Activated T-helper 1 cell treated with Interleukin-2 at 50 U/mL for 16 hours (primary cell): ENCODE measurements at places on chromosomes 12 and 14.

DNA sequence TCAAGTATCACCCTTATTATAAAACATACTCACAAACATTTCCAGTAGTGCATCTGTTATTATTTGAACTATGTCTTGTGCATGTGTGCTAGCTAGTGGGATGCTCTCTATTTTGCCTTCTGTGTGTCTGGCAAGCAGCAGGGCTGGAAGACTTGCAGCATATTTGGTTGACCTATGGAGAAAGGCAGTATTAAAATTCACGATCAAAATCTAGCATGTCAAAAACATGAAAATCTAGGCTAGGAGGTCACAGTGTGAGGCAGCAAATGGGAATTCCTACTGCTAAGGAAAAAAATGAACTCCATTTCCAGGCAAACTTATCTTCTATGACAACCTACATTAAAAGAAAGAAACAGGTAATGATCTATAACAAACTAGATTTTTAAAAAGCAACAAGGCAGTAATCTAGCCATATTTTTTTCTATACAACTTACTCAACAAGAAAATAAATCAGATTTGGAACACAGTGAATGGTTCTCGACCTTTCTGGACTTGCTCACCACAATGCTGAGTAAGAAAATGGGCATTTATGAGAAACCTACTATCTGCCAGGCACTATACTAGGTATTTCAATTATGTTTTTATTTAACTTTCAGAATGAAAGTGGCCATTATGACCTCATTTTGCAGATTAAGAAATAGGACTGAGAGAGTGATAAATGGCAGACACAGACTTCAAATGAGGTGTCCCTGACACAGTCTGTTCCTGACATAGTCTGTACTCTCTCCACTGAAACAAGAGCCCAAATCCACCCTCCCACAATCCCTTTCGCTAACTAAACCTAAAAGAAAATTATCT, 96.8 kb downstream of the TXNDC16 start:
- DNase-seq, result no peak

DNA sequence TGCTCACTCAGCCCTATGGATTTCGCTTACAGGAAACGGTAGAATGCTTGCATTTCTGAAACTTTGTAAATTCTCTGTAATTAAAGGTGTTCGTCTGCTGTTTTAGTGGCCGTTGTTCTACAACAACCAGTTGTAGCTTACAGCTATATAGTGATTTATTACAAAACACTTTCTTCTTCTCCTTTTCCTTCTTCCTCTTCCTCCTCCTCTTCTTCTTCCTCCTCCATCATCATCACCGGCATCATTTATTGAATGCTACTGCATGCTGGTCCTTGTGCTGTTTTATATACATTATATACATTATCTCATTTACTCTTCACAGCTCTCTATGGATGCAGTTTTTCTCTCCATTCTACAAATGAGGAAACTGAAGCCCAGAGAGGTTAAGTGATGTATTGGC, 6.4 kb downstream of the ETV6 start:
- no peak for DNase-seq

DNA sequence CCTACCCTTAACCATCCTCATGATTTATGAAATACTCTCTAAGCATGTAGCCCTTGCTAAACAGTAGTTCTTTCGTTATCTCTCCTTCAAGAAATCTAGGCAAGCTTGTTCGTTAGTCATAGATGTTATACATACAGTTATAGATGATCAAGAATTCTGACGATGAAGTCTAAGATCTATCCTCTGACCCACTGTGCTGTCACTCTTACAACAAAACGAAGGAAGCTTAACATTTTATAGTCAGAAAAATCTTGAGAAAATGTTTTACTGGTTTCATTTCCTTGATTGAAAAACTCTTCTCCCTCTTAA, 68.9 kb downstream of the SPPL3 start:
- DNase-seq, result no peak

- no peak for DNase-seq
Observed at GRCh38 chr12:20268121-20268732, 100.1 kb upstream of the PDE3A start.

- DNase-seq, result no peak
Observed at GRCh38 chr14:100011628-100012325, 53.4 kb upstream of the EVL start.

DNA sequence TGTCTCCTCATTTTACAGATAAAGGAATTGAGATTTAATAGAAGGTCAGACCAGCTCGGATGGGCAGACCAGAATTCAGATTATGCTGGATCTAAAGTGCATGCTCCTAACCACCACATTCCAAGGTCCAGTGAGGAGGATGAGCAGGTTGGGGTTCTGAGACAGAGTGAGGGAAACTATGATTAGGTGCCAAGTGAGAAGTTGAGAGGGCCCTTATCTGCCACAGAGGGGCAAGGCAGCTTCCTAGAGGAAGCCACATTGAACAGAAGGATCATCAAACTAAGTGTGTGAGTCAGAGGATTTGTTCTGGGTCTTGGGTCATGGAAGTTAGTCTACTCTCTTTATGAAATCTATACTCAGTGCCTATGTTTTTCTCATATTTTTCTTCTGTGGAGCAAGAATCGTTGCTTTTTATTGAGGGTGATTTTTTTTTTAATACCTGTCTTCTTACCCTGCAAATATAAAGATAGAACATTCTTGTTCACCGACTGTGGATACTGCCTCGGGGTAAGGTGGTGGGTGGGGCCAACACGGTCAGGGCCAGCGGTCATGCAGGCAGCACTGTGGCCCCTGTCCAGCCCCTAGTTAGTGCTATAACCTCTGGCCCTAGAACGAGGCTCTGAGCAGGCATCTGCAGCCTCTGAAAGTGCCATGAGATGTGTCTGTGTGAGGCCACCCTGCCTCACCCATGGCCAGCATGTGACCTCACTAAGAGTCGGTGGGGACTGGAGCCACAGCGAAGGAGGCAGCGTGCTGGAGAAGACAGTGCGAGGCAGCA, 55.6 kb upstream of the PTHLH start:
- no peak for DNase-seq

GRCh38 chr12:18486036-18486435, 224.7 kb downstream of the PIK3C2G start:
- DNase-seq, result no peak

GRCh38 chr14:92729634-92730358, 18.6 kb downstream of the LGMN start:
- DNase-seq, result no peak

GRCh38 chr14:21163871-21164291, 8.0 kb upstream of the OR5AU1 start:
- DNase-seq, result no peak

GRCh38 chr14:100592461-100592891, 5.3 kb upstream of the BEGAIN start:
- DNase-seq, result no peak

- no peak for DNase-seq
Observed at GRCh38 chr14:64946310-64947045, 3.9 kb upstream of the GPX2 start.

DNA sequence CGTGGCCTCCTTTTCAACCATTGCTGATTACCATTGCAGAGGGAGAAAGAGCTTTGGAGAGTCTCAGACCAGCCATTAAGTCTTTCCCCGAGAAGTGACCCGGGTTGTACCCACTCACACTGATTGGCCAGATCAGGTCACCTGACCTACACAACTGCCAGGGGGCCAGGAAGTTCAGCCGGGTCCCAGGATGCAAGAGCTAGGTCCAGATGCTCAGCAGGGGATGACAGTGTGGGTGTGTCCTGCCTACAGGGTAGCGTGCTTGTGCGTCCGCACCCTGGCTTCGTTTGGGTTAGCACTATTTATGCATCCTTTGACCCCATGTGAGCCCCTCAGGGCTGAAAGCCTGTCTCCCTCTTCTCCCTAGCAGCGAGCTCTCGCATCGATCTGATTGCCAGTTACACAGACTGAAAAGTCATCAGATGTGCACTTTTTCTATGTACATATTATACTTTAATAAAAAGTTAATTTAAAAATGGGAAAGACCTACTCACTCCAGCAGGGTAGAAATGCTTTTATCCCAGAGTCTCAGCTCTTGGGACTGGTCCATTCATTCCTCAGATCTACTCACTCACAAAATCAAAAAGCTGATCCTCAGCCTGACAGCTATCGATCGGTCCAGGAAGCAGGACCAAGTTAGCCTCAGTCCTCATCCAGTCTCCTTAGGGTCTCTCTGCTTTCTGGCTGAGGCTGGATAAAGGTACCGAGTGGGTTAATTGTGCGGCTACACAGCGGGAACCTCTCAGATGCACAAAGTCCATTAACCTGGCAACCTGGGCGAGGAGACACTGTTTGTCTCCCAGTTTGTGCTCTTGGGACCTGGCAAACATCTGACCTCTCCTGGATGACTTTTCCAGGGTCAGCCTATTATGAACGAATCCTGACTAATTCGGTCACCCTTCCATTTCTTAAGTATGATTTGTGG, 68.0 kb downstream of the SERPINA3 start:
- DNase-seq, result no peak

GRCh38 chr14:88168498-88169165, 154.4 kb downstream of the KCNK10 start:
- peak; percentile 19 for DNase-seq

DNA sequence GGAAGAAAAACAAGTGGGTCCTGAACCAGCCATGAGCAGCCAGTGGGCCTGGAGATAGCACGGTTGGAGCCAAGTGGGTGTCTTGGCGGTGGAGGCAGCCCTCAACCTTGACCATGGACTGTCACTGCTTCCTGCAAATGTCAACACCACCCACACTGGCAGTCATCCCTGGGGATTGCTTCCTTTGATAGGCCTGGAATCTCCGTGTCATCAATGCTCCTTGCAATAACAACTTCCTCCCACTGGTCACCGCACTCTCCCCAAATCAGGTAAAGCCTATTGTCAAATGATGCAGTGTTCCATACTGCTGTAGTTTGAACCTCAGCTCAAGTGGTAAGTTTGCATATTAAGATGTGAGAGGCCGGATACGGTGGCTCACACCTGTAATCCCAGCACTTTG, 129.1 kb downstream of the NTF3 start:
- DNase-seq, result no peak
